Foreskin fibroblast (primary cell): ENCODE measurements at places on chromosomes 12 and 14.
A peak's percentile ranks its signal among the peaks of the same experiment; 100 is the strongest.

GRCh38 chr12:9367828-9368227 is 159.6 kb upstream of the PZP start:
- DNase-seq, result no peak

GRCh38 chr12:111440631-111441030 is 34.9 kb downstream of the SH2B3 start:
- peak; percentile 26 for DNase-seq

DNA sequence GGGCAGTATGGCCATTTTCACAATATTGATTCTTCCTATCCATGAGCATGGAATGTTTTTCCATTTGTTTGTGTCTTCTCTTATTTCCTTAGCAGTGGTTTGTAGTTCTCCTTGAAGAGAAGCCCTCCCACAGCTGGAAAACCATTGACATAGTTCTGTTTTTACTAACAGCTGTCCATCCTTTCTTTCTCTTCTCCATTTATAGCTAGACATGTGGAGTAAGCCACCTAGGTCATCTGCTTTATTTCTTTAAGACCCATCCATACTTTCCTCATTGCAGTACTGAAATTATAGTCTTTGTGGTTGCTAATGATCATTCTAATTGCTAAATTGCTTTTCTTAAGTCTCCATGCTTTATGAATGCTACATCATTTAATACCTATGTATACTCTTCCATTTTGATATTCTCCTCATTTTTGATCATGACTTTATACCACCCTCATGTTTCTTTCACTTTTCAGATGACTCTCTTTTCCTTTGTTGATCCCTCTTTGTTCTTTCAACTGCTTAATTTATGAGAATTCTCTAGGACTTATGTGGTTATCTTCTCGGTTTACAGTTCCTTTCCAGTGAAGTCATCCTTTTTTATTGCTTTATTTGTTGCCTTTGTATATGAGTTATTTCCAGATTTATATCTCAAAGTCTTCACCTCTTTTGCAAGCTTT is 114.2 kb downstream of the PCNX1 start:
- DNase-seq, result peak; percentile 71

DNA sequence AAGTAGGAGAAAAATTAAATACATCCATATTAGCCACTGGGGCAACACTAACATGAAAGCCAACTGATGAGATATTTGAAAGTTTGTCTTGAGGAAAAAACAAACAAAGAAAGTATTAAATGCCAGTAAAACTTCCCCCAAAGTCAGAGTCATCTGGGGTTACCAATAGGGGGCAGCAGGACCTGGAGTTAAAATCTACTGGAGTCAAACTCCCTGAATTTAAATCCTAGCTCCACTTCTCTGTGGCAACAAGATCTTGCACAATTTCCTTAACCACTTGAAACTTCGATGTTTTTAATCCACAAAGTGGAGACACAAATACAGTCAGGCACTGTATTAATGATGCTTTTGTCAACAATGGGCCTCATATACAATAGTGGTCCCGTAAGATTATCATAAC is 14.4 kb downstream of the PLEKHG7 start:
- peak; percentile 52 for DNase-seq

GRCh38 chr12:24822121-24822899 is 126.6 kb downstream of the BCAT1 start:
- DNase-seq, result peak; percentile 47

- DNase-seq, result no peak
These were observed 752.2 kb downstream of the FSCB start for GRCh38 chr14:43754838-43755237.

- DNase-seq, result no peak
These were observed 49.5 kb downstream of the CLMN start for GRCh38 chr14:95270203-95270602.

- no peak for DNase-seq
These were observed 37.4 kb downstream of the ANKRD9 start for GRCh38 chr14:102471921-102472790.

DNA sequence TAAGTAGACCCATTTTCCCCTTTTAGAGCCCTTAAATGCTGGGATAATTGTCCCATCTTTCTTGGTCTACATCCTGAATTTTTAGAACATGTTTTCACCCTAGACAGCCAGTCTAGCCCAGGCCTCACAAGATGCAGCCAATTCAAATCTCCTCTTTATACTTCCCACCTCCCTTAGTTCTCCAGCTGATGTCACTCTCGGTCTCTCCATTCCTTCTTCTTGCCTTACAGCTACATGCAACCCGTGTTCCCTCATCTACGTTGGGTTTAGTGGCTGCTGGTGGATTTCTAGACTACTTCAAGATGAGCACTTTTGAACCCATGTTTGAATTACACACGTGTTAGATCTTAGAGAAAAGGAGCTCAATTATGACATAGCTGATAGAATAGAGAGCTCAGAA is 132.0 kb downstream of the PPM1H start:
- DNase-seq, result no peak

DNA sequence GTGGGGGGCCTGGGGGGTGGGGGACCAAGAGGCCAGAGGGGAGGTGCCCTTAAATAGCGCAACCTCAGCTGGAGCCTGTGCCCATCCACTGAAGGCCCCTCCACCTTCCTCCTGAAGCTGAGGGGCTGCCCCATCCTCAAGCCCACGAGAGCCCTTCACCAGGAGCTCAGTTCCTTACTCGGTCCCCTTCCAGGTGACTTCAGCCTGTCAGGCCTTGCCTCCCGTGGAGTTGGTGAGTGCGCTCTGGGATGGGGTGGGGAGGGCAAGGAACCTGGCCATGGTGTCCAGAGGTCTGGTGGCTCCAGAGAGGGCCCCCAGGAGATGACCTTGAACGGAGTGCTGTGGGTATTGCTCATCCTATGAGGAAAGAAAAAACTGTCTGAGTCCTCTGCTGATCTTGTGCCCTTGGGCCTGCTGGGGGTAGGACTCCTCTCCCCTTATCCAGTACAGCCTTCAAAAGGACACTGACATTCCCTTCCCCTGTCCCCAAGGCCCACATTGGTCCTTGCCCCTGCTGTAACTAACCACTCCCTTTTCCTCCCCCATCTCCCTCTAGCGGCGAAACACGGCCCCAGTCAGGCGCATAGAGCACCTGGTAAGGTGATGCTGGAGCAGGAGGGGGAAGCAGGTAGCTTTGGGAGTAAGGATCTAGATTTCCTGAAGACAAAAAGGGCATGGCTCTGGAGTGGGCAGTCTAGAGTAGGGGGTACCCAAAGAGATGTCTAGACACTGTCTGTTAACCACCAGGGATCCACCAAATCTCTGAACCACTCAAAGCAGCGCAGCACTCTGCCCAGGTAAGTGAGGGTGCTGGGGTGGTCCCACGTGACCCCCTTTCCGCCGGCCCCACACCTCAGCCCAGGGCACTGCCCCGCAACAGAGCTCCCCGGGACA is 3.6 kb downstream of the TNS2 start:
- peak; percentile 46 for DNase-seq

DNA sequence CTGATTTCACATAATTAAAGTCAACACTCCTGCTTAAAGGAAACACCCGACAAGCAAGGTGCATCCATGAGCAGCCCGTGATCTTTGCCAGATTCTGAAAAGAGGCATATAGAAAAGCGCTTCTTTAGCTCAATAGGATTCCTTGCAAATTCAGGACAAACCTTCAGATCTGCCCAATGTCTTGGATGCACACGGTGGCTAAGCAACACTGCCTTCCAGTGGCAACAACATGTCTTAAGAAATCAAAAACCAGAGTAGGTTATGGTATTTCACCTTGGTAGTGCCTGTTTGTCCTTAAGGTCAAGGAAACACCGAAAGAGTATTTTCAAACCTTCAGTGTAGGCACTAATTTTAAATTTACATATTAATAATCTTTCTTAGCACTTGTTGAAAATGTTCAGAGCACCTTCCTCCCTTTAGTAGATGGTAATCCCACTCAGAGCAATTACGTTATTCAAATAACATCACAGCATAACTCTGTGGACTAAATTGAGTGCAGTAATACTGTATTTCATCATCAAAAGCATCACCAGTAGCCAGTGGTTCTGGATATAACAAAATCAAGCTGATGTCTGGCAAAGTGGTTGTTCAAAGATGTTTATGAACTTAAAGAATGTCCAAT is 58.0 kb upstream of the CDKN3 start:
- peak; percentile 74 for DNase-seq

DNA sequence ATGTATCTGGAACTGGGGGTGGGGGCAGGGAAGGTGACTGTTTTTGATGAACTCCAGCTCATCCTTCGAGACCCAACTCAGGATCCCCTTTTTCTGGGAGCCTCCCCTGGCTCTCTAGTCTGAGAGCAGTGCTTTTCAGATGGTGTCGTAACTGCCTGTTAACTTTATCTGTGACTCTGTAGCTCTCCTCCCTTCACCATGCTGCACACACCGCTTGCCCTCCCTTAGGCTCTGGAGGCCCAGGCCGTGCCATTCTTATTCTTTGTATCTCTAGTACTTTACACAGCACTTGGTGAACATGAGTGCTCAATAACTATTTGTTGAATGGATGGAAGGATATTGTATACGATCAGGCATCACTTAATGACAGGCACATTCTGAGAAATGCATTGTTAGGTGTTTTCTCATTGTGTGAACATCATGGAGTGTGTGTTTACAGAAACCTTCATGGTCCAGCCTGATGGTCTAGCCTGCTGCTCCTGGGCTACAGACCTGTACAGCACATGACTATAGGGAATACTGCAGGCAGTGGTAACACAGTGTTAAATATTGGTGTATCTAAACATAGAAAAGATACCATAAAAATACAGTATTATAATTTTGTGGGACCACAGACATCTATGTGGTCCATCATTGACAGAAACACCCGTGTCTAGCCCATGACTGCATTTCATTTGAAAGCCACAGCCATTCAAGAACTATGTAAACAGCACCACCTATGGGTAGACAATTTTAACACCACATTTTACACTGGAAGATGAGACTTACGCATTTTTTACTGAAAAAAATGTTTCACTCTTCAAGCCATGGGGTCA is 91.8 kb downstream of the EML1 start:
- peak; percentile 47 for DNase-seq

DNA sequence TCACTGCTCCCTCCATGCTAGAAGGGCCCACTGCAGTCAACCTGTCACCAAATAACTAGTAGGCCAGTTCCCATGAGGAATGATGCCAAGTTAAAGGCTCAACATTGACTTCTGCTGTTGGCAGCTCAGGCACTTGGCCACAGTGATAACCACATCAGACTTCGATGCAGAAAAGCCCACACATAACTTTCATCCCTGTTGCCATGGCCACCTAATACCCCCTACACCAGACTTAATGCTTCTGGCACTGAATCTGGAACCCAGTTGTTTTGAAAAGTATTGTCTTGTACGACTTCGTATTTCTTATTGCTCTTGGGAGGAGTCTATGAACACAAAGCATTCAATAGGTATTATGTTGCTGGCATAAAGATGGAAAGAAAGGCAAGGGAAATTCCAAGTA is 44.3 kb upstream of the HELB start:
- no peak for DNase-seq

DNA sequence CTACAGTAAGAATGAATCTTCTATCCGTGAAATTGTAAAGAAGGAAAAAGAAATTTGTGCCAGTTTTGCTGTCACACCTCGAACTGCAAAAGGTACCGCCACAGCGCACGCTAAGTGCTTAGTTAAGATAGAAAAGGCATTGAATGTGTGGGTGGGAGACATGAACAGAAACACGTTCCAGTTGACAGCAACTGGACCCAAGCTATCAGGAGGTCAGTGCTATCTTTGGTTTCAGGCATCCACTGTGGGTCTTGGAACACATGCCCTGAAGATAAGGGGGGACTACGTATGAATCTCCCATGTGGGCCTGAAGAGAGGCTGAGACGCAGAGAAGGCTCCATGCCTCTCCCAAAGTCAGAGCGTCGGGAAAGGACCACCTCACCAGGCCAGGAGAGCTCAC is 9.8 kb downstream of the IFFO1 start:
- DNase-seq, result no peak

DNA sequence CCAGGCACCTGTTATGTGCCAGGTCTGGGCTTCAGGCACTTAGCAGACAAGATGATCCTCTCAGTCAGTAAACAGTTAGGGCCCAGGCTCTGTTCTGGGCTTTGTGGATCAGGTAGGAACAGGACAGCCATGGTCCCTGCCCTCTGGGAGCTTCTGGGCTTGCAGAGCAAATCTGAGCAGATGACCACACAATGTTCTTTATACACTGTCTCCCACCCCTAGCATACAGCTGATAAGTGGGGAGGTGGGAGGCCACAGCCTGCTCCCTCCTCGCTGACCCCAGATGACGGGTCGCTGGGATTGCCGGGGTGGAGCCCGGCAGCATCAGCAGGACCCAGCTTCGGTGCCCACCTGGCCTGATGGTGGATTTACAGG is 53.1 kb upstream of the RIN3 start:
- DNase-seq, result no peak

GRCh38 chr12:77894556-77894955 is 63.9 kb downstream of the NAV3 start:
- no peak for DNase-seq

GRCh38 chr12:98730412-98730811 is 85.3 kb downstream of the APAF1 start:
- DNase-seq, result no peak

GRCh38 chr12:114529966-114530365 is 124.0 kb upstream of the TBX5 start:
- no peak for DNase-seq

DNA sequence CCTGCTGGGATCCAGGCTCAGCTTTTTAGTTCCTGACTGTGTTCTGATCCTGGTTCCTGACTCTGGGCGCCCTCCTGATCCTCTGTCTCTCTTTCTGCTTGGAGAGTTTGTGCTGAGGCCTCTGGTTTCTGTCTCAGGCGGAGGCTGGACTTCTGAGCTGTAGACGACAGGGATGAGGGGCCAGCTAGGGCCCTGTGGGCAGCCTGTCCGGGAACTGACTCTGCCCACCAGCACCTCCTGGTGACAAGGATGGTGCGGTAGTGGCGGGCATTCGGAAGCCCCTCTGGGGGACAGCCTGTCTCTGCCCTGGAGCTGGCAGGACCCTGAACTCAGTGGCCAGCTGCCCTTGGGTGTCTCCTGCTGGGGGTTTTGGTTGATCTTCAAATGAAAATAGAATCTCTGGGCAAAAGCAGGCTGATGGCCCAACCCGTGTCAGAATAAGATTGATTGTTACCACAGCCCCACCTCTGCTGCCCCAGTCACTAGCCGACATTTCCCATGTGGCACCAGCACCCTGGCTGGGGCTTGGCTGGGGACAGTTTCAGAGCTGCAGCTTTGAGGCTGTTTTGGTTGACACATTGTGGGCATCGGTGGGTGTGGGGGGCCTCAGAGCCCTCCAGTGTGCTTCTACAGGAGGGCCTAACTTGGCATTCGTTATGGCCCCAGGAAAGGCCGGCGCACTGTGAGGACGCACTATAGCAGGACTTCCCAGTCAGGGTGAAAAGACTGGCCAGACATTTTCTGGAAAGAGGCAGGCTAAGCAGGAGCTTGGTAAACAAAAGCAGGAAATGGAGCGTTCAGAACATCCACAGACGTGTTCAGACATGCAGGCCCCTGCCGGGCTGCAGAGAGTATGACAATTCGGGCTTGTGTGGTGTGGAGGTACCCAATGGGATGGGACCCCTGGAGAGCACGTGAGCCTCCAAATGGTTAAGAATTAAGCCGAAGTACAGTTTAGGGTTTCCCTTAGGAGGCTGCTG is 16.2 kb downstream of the KRT80 start:
- no peak for DNase-seq
